ENCODE measurements at places on chromosomes 3 and 15. TPM values are rescaled to one million over a fixed set of nuclear protein-coding genes. Genes with fewer than 3 reads are reported as not detected.

The LRRIQ4 gene
- total RNA-seq, result not detected

The FAM98B gene
- total RNA-seq, result 8.7 TPM

The SEMA3F gene
- total RNA-seq, result 11.5 TPM

The SLC51B gene
- 16.8 TPM for total RNA-seq

The ARMC8 gene
- total RNA-seq, result 36.9 TPM

The IGSF11 gene
- total RNA-seq, result 4.3 TPM

The SRP14 gene
- 272 TPM for total RNA-seq

The ZNF501 gene
- total RNA-seq, result not detected

The ZNF80 gene
- total RNA-seq, result not detected

The CTDSPL2 gene
- total RNA-seq, result 10.8 TPM

The C3orf22 gene
- total RNA-seq, result not detected

The PFN2 gene
- 152 TPM for total RNA-seq

The PTPRG gene
- total RNA-seq, result 2.4 TPM
